Effector CD4-positive, alpha-beta T cell (primary cell): ENCODE measurements at places on chromosomes 16 and 17.

- peak; percentile 12 for DNase-seq
These were observed 9.9 kb downstream of the TMIGD1 start for GRCh38 chr17:30323895-30324319.

GRCh38 chr17:15263206-15263579, 1.9 kb downstream of the PMP22 start:
- DNase-seq: no peak

GRCh38 chr17:59154292-59154720, 680 bp downstream of the SKA2 start:
- DNase-seq: peak; percentile 17

DNA sequence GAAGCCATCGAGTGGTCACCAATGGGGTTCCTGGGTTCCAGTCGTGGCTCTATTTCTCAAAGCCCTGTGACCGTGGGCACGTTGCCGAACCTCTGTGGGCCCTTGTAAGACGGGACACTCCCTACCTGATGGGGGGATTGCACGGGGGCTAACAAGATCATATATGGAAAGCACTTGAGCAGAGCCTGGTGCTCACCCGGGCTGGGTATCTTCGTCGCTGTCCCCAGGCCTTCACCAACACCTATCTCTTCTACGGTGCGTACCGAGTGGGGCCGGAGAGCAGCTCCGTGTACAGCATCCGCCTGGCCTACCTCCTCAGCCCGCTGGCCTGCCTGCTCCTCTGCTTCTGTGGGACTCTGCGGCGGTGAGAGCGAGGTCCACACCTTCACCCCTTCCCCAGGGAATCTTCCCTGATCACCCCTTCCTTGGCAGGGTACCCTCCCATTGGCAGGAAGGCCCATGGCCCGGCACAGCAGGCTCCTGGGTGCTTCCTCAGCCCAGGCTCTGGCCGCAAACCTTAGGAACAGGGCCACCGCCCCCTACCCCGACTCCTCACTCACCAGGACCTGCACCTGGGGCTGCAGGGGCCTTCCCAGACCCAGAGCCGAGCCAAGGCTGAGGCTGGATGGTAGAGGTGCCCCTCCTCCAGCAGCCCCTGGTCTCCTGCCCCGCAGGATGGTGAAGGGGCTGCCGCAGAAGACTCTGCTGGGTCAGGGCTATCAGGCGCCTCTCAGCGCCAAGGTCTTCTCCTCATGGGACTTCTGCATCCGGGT, 2.8 kb downstream of the TMC8 start:
- DNase-seq: no peak

DNA sequence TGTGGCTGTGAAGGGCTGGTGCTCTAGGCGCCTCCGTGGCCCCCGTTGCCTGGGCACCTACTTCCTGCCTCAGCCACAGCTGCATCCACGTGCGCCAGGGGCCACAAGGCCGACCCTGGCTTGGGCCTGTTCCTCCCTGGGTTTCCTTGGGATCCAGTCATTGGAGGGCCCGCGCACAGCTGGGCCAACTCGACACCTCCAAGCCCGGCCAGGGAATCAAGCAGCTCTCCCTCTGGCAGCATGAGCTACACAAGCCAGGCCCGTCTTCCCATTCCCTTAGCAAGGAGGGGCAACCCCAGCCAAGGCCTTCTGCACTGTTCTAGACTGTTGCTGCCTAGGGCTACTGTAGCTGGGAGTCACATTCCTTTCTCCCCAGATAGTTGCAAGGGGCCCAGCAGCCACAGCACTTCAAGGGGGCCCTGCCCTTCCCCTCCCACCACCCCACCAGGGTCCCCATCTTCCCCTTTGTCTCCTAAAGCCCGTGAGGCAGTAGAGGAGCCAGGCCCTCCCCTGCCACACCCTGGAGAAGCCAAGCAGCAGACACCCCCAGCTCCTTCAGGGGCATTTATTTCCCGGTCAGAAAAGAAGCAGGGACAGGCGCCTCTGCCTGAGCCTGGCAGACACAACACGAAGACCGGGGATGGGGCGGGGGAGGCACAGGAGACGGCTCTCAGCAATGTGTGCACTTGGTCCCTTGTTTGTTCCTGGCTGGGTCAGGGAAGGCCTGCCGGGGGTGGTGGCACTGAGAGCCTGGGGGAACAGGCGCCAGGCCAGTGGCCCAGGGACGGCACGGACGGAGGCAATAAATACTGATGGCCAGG, 3.8 kb downstream of the ARHGDIA start:
- DNase-seq: no peak

GRCh38 chr16:88685156-88686061, 898 bp downstream of the SNAI3 start:
- peak; percentile 52 for DNase-seq

- no peak for DNase-seq
These were observed 9.1 kb downstream of the SRL start for GRCh38 chr16:4232541-4233386.

DNA sequence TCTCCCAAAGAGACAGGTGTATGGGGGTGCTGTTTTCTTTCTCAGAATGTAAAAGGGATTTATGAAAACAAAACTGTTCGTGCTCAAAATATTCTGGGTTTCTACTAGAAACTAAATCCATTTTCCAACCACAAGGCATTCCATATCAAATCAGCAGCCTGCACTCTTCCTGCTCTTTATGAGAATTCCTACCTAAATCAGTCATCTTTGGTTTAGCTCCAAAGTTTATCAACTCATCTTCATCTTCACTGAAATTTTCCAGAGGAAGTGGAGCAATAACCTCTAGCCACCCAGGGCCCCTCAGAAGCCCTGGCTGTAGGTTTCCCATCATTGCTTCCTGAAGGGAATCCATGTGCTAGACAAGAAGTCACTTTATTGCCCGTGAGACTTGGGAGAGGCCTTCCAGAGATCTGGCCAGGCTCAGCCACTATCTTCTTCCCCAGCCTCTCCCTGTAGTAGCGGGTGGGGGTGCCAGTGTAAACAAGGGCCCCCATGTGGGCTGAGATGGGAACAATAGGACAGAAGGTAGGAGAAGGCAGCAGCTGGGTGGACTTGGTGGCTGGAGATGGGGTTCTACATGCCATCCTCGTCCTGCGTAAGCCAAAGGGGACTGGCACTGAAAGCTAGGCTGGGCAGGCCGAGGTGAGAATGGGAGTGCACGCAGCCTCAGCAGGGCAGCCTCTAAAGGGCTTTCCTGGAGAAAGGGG, 22.0 kb upstream of the ALDH3A1 start:
- DNase-seq: no peak

- no peak for DNase-seq
These were observed 8.6 kb upstream of the LASP1NB start for GRCh38 chr17:38916771-38917170.
